Left lobe of liver (tissue), 2 donors: ENCODE measurements at places on chromosomes 6 and 20. TPM values are rescaled to one million over a fixed set of nuclear protein-coding genes. Genes with fewer than 3 reads are reported as not detected.

- DNase-seq = peak; percentile 71
These were observed 19.4 kb upstream of the MRGBP start for GRCh38 chr20:62776692-62777527.

GRCh38 chr6:112639391-112639831 lies 292.3 kb downstream of the RFPL4B start:
- DNase-seq = no peak

GRCh38 chr6:166354965-166355364 lies 12.6 kb upstream of the SFT2D1 start:
- no peak for DNase-seq

DNA sequence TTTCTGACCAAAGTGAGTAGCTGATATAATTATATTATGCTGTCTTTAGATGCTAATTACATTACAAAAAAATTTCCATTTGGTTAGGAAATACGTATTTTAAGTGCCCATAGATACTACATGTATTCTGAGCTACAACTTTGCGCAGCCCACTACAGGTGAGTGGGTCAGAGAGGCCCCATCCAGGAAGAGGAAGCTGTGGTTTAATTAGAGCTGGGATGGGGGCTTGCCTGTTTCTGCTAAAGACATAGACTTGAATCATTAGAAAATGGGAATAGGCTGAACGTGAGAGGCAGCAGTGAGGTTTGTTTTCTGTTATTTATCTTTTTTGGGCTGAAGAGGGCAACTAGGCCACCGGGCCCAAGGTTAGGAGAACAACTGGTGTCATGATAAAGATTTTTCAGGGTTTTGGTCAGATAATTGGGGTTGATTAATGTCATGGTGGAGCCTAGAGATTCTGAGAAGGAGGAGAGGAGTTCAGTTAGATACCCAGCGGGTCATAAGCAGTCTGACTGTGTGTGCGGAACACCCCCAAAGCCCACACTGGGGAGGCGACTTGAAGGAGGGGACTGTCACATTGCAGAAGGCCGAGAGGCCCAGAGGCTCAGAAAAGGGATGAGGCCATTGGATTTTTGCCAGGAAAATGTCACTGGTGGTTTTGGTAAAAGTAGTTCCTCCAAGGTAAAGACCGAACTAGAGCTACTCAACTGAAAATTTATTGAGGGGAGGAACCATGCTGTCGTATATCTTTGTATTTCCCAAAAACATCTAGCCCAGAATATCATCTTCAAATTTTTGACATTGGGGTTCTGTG lies 14.5 kb upstream of the IRF4 start:
- no peak for DNase-seq

DNA sequence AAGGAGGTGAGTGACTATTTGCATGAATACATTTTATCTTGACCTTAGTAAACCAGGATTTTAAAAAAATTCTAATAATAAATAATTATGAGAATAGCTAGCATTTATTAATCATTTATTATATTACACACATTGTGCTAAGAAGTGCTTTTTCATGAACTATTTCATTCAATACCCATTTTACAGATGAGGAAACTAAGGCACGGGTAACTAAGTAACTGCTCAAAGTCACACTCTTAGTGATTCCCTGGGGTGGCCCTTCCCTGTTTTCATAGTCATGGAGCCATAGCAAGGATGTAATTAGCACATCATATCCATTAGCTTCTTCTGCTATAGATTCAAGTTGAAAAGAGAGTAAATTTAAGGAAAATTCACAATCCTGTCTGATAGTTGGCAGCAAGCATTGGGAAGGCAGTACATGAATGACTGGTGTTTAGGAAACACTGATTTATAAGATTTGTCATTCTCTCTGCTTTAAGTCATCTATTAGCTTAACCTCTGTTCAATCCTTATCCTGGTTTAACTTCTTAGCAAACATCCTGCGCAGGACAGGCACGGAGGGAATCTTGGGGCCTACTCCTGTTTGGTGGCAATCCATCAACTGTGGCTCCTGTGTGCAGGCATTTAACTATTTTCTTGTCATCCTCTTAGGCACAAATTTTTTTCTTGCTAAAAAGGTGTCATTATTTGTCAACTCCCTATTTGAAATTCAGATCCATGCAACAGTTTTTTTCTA lies 68.3 kb downstream of the RIN2 start:
- no peak for DNase-seq

Gene GPR63
- total RNA-seq = 0.05 TPM

DNA sequence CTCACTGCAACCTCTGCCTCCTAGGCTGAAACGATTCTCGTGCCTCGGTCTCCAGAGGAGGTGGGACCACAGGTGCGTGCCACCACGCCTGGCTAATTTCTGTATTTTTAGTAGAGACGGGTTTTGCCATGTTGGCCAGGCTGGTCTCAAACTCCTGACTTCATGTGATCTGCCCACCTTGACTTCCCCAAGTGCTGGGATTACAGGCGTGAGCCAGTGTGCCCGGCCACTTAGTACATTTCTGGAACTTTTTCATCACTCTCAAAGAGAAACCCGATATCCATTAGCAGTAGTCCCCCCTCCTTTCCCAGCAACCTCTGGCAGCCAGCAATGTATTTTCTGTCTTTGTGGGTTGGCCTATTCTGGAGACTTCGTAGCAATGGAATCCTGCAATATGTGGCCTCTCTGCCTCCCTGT lies 109.8 kb downstream of the JARID2 start:
- no peak for DNase-seq

DNA sequence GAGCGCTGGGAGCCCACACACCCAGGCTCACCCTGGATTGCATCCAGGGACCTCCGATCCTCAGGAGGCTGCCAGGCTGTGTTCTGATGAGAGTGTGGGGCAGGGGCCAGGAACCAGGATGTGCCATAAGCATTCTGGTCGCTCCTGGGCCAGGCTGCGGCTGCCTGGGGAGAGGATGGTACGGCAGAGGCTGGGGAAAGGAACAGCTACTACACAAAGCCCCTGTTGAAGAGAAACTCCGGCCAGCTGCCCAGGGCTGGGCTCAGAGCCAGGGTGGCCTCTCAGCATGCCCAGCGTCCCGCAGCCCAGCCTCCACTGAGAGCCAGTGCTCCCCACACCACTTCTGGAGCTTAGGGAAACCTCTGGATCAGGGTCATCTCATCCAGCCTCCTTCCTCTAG lies 21.7 kb upstream of the OCSTAMP start:
- no peak for DNase-seq

- no peak for DNase-seq
These were observed 63.0 kb upstream of the EYA2 start for GRCh38 chr20:46831633-46832011.

DNA sequence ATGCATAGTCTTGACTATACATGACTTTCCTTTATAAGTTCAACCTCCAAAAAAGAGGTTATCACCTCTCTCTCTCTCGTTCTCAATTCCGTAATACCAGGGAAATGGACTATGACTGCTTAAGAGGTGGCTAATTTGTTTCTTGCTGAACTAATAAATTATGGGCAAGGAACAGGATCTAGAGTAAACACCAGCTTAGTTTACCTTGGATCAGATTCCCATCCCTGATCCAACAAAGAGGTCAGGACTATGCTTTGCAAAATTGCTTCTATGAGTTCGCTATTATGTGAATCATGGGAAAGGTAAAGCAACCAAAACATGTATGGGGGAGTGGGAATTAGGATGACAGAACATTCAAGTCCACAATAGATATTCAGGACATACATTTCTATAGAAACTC lies 630.7 kb downstream of the HACE1 start:
- DNase-seq = no peak

GRCh38 chr20:24781418-24781980 lies 167.6 kb upstream of the CST7 start:
- DNase-seq = no peak

Gene PEX6
- 25.4 TPM for total RNA-seq

Gene RNF144B
- total RNA-seq = 17.5 TPM

Gene TMEM200A
- total RNA-seq = 0.10 TPM

DNA sequence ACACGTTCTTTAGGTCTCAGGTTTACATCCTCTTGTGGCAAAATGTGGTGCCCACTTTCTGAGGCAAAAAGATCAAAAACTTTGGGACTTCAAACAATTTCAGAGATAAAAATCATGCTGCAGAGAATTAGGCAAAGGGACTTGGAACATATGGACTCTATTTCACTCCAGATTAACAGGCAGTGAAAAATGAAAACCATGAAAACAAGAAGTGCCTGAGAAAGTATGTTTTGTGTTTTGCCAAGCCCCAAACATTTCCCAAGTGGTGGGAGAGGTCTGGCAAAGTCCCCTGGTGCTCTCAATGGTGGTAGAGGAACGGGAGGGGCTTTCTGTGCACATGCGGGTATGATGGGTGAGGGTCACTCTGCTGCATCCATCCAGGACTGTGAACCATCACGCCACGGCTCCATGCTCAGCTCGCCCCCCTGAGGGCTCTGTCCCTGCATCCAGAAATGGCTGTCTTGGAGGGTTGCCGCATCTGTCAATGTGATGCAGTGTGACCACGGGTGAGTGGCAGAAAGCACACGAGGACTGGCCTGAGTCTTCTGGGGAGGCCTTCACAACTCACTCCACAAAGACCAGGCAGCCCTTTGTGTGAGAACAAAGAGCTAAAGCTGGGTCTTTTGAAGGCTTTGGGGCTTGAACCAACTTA lies 43.2 kb upstream of the TBC1D7 start:
- no peak for DNase-seq

Gene TCF15
- total RNA-seq = not detected

Gene SLC25A27
- 15.1 TPM for total RNA-seq

GRCh38 chr6:36973647-36974046 lies 12.3 kb downstream of the MTCH1 start:
- no peak for DNase-seq

Gene GTSF1L
- not detected for total RNA-seq

DNA sequence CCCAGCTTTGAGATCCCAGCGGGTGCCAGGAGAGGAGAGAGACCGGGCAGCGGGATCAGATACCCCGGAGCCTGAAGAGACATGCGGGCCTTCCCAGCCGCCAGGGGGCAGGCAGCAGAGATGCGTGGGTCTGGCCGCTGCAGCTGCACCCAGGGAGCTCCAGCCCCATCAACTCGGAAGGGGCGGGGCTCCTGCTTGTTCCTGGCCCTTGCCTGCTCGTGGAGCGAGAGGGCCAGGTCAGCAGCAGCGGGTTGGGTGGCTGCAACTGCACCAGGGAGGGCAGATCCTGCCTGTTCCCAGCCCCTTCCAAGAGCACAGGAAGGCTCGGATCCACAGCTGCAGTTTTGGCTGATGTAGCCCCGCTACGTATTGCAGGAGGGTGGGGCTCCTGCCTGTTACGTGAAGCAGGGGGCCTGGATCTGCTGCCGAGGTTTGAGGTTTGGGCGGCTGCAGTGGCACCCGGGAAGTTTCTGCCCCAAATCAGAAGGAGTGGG lies 532.8 kb downstream of the RFPL4B start:
- no peak for DNase-seq

Gene OTOR
- total RNA-seq = not detected
